ENCODE measurements at places on chromosomes 3 and 15.

- DNase-seq: no peak
Measured at GRCh38 chr15:25706176-25706955, 156.8 kb downstream of the ATP10A start.

DNA sequence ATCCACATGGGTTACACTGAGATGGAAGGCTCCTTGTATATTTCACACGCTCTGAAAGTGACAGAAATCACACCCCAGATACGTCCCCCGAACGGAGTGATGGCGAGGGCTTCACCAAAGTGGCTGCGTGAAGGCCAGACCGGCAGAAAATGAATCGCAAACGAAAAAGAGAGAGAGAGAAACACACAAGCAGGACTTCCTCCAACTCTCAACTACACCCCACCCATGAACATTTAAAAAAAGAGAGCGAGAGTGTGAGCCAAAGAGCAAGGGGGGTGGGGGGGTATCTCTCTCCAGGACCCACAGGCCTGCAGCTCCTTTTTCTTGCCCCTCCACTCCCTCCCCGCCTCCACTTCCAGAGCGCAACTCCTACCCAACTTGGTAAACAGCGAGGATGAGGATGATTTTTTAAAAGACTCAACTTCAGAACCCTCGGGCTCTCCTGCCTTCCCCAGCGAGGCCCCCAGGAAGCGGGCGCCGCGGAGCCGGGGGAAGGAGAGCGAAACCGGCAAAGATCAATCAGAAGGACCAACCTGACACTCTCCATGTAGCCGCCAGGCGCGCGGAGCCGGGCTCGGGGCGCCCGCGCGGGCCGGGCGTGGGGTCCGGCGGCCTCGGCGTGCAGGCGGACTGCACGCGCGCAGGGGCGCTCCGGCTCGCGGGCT, 519.1 kb downstream of the FOXP1 start:
- no peak for DNase-seq

- no peak for DNase-seq
Measured at GRCh38 chr3:152818027-152818426, 16.9 kb upstream of the P2RY1 start.

DNA sequence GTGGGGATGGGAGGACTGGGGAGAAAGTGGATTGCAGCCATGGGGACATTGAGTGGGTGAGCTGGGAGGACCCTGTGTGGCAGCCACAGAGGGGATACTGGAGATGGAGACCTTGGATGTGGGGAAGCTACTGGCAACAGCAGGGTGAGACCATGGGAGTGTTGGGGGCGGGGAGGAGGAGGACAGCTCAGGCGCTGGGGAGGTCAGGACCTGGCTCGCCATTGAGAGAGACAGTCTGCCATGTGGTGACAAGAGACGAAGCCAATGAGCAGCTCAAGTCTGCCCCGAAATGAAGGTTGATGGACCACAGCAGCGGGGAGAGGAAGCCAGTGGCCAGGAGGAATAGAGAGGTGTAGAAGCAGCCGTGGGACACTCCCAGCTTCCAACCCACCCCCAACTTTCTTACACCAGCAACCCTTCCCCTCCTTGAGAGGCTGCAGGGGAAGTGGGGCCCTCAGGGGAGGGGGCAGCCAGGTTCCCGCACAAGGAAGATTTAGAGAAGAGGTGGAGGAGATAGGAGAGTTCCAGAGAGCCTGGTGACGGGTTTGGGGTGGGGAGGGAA, 118.1 kb downstream of the ASB7 start:
- no peak for DNase-seq

DNA sequence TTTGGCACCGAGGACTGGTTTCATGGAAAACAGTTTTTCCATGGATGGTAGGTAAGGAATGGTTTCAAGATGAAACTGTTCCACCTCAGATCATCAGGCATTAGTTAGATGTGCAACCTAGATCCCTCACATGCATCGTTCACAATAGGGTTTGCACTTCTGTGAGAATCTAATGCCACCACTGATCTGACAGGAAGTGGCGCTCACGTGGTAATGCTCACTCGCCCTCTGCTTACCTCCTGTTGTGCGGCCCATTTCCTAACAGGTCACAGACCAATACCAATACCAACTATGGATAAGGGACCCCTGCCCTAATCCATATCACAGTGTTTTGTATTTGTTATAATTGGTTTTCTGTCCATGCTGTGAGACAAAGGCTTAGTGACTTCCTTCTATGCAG, 58.9 kb downstream of the SLMAP start:
- no peak for DNase-seq

DNA sequence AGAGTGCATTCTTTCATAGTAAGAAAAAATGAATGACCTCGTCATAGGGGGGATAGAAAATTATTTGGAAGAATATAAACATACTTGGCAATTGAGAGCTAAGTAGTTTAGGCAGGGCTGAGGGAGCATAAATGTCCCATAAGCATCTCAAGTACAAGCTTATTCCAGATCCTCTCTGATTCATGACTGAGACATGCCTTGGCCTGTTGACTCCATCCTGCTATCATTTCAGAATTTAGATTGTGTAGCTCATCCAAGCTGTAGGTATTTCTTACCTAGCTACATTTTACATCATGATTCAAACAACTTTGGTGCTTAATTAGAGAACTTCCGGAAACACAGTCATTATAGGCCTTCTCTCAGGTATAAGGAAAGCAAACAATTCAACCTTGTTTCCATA, 12.3 kb downstream of the POGLUT1 start:
- no peak for DNase-seq

DNA sequence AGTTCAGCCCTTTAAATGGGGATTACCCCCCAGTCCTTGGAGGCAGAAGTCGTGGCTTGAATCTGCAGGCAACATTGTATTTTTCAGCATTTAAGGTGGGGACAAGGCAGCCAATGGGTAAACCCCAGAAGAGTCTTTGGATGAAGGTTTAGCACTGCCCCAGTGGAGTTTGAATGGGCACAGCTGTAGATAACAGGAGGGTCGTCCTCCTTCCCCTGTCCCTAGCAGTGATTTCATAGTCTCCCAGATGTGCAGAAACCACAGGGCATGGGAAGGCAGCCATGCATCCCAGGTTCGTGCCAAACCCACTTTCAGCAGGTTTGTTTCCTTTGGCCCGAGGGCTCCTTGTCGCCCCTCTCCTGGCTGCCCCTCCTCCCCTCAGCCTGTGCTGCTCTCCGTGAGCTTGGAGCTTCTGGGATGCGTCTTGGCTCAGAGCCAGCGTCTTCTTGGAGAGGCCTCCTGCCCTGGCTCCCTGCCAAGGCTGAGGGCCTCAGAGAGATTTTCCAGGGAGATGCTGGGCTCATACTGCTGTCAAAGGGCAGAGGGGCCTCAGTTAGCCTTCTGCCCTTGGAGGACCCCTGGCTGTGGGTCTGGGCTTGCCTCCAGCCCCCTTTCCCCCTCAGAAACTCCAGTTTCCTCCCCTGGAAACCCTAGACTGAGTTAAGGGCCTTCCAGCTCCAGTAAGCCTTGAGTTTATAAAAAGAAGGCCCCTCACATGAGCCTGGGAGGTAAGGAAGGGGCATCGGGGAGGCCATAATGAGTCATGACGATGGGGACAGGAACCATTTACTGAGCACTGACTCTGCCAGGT, 48.9 kb upstream of the POLG start:
- peak; percentile 98 for DNase-seq

DNA sequence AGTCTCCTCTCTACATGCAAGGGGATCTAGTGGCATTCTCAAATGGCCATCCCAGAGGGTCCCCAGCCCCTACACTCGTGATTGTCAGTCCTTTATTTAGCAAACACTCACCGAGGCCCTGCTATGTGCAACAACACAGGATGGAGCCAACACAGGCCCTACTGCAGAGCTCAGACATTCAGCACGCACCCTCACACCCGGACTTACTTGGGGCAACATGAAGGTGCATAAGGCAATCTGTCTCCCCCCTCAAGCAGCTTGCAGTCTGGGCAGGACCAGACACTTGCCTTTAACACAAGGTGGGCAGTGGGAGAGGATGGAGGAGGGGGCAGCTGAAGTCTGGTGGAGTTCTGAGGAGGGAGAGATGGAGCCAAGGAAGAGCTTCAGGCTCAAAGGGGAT, 258.4 kb downstream of the XXYLT1 start:
- DNase-seq: no peak

GRCh38 chr3:179933914-179934313, 102.8 kb downstream of the PEX5L start:
- DNase-seq: no peak

- no peak for DNase-seq
Measured at GRCh38 chr3:142857056-142857455, 31.8 kb downstream of the PCOLCE2 start.

Measured in NCI-H1417 (cell line).